ENCODE measurements at places on chromosomes 3 and 15. TPM values are rescaled to one million over a fixed set of nuclear protein-coding genes. Genes with fewer than 3 reads are reported as not detected.

DNA sequence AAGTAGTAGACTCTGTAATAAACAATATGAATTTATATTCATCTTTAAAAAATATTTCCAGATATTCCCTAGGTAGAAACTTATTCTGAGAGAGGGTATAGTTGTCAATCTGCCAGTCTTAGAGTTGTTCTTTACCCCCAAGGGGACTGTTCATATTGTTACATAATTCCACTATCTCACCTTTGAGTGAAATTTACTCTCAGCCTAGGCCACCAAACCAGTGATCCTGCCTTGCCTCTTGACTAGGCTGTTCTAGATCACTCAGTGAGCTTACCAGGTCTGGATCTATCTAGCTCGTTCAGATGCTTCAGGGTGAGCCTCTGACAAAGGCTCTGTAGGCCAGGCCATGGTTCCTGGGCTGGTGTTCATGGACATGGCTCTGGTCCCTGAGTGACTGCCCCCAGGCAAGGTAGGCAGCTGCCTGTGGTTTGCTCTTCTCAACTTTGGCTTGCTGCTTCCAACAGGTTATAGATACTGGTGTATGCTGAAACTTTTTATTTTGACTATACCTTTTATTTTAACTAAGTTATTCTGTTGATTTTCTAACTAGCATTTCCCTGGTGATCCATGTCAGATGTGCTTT, 27.6 kb downstream of the ZNF592 start:
- DNase-seq = no peak
- no peaks in the 10 kb centered on the region for H3K4me1 ChIP-seq
- H3K4me3 ChIP-seq = no peak overlapping the region

DNA sequence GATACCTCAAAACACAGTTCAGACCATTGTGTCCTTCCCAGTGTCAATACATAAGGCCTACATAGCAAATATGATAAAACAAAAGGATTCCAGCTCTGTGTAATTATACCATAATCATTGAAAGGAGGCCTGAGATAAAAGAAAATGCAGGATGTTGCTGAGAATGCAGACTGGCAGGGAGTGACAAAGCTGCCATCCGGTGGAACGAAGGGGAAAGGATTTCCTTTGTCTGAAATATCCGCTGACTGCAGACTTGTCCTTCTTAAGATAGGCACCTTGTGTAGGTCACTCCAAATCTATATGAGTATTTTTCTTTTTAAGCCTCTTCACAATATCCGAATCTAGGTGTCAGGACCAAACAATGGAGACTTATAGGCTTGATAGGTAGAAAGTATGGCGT, 108.0 kb downstream of the KCNH8 start:
- H3K4me1 ChIP-seq = no peaks in the 10 kb centered on the region
- H3K4me3 ChIP-seq = no peak overlapping the region
- H3K27me3 ChIP-seq = no peaks in the 10 kb centered on the region
- H3K36me3 ChIP-seq = no peaks in the 10 kb centered on the region
- no peak overlapping the region for H3K27ac ChIP-seq

DNA sequence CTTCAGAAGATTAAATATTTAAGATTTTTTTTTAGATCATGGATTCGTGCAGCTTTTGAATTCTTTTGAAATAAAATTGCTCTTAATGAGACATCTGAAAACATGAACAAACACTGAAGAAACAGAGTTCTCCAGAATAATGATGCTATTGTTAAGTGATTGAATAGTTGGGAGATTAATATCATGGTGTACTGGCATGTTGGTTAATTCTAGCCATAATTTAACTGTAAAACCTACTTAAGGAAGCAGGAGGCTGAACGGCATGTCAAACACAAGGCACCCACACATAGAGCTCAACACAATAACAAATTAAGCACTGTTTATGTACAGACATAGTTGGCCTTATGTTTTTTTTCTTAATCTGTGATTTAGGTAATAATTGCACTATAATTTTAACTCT, 185.6 kb downstream of the RBMS3 start:
- peaks cover 2% of the 10 kb centered on the region for H3K4me1 ChIP-seq
- no peak overlapping the region for H3K27ac ChIP-seq
- no peak for DNase-seq
- H3K4me3 ChIP-seq = no peak overlapping the region
- H3K27me3 ChIP-seq = no peaks in the 10 kb centered on the region
- no peaks in the 10 kb centered on the region for H3K36me3 ChIP-seq

DNA sequence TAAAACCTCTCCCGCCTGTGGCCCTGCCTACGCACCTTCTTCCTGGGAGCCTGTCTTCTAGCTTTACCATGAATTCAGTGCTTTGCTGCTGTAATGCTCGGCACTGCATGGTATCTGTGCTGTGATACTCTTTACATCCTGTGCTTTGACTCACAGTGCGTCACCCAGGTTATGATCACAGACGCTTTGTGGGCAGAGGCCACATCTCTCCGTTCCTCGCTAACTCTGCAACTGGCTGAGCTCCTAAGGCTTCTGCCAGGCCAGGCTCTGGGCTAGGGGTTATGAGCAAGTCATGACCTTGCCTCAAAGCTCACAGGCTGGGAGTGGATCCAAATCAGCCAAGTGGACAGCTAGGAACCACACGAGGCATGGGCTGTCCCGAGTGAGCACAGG, 23.2 kb downstream of the SPTBN5 start:
- no peak for DNase-seq
- no peak overlapping the region for H3K4me3 ChIP-seq
- no peaks in the 10 kb centered on the region for H3K36me3 ChIP-seq

- H3K4me3 ChIP-seq = no peak overlapping the region
- H3K27ac ChIP-seq = no peak overlapping the region
- H3K4me1 ChIP-seq = peaks cover 26% of the 10 kb centered on the region
Measured at GRCh38 chr3:8768364-8769087, 887 bp downstream of the OXTR start.

DNA sequence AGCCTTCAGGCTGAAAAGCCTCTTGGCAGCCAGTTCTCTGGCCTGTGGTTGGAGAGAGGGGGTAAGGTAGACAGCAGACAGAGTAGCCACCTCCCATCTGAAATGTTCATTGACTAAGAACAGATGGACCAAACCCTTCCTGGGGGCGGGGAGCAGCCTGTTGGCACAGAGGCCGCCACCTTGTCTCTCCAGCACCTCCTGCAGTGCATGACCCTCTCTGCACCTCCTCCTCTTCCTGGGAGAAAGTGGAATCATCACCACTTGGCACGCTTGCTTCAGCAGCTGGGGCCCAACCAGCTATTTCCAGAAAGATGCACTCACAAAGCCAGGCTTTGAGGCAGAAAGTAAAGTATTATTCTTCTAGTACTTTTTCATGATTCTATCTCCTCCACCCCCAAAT, 313.4 kb upstream of the CHRM5 start:
- H3K27me3 ChIP-seq = no peaks in the 10 kb centered on the region
- no peak overlapping the region for H3K27ac ChIP-seq
- H3K4me3 ChIP-seq = no peak overlapping the region
- H3K36me3 ChIP-seq = no peaks in the 10 kb centered on the region
- no peak for DNase-seq

DNA sequence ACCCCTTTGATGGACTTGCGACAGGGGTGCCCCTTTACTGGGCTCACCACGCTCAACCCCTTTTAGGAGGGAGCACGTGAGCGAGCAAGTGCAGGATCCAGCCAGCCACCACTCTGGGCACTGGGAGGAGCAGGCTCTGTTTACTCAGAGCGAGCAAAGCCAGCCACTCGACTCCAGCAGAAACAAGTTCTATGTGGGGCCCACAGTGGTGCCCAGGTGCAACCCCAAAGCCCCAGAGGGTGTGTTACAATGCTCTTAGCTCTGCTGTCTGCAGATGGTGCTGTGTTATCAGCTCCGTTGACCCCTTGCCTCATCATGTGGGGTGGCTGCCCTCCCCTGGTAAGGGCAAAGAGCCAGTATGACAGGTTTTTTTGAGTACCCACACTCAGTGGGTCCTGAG, 120.3 kb upstream of the SUCLG2 start:
- no peak for DNase-seq
- no peaks in the 10 kb centered on the region for H3K27me3 ChIP-seq
- H3K27ac ChIP-seq = no peak overlapping the region
- H3K4me3 ChIP-seq = no peak overlapping the region

DNA sequence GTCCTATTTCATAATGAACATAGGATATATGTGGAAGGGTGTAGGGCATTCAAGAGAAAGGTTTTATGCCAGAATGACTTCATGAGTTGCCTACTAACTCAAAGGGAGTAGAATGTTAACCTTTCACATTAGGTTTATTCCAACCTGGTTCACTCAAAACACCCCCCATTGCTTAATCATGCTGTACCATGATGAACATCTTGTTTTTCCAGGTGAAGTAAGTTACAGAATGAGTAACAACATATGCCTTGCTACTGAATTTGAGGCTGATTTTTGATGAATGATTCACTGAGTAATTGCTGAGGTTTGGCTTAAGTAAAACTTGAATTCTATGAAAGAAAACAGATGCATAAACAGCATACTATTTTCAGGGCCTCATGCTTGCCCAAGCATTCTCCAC, 5.9 kb upstream of the CLDN16 start:
- H3K27me3 ChIP-seq = no peaks in the 10 kb centered on the region
- H3K4me3 ChIP-seq = no peak overlapping the region
- H3K27ac ChIP-seq = no peak overlapping the region
- DNase-seq = no peak
- no peaks in the 10 kb centered on the region for H3K36me3 ChIP-seq

GRCh38 chr3:51380601-51381332, 4.3 kb upstream of the MANF start:
- no peaks in the 10 kb centered on the region for H3K36me3 ChIP-seq
- H3K4me1 ChIP-seq = no peaks in the 10 kb centered on the region
- no peak for DNase-seq
- H3K27ac ChIP-seq = no peak overlapping the region

DNA sequence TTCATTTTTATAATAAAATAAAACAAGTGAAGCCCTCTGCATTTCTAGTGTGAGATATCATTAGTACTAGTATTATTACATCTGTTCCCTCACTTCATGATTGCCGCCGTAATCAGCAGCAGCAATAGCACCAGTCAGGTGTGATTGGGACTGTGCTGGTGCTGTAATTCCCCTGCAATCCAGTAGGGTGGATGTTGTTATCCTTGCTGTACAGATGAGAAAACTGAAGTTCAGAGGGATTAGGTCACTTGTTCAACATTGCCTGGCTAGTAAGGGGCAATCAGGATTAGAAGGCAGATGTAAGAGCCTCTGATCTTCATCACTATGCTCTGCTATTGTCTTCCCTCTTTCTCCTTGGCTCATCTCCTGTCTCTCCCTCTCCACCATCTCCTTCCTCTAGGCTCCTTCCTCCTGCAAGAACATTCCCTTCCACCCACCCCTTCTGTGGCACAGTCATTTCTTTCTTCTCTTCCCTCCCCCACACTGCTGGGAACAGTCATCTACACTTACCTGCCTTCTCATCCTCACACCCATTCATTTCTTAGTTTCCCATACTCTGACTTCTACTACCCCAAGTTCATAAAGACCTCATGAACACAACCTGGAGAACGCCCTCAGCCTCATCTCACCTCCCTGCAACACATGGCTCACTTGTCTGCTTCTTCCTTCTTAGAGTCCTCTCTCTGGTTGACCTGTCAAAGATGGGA, 29.7 kb downstream of the CRYGS start:
- no peaks in the 10 kb centered on the region for H3K36me3 ChIP-seq
- no peaks in the 10 kb centered on the region for H3K4me1 ChIP-seq
- no peaks in the 10 kb centered on the region for H3K27me3 ChIP-seq

DNA sequence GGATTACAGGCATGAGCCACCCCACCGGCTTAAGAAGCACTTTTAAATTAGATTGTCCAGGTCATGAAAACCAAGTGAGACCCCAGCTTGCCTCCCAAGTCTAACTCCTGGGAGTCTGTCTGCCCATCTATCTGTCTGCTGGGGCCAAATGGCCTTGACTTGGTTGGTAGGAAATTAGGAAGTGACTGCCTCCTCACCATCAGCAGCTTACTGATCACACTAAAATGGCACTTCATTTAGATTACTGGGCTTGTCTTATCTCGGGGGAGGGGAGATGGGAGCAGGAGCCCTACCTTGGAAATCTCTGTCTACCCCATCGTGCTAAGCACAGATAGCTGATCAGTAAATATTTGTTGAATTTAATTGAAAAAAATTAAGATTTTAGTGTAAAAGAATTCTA, 5.6 kb upstream of the LRRC2 start:
- no peaks in the 10 kb centered on the region for H3K27me3 ChIP-seq
- H3K27ac ChIP-seq = no peak overlapping the region
- no peak for DNase-seq
- H3K4me3 ChIP-seq = no peak overlapping the region

GRCh38 chr3:129718201-129718600, 111.7 kb upstream of the PLXND1 start:
- no peak for DNase-seq
- no peaks in the 10 kb centered on the region for H3K4me1 ChIP-seq
- no peak overlapping the region for H3K27ac ChIP-seq
- no peaks in the 10 kb centered on the region for H3K27me3 ChIP-seq

DNA sequence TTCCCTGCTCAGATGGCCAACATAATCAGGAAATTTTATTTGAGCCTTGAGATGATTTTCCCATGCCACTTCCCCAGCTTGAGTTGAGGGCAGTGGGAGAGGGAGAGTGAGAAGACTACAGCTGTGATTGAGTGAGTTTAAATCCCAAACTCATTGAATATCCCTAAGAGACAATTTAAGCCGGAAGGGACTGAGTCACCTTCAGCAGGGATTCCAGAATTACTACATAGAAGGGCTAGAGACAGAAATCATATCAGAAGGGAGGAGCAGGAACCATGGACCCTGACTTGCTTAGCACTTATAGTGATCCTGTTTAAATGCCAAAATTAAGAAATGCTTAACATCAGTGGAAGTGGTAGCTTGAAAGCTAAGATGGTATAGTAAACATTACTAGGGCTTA, 312.2 kb upstream of the SLCO3A1 start:
- no peak overlapping the region for H3K27ac ChIP-seq
- H3K4me1 ChIP-seq = no peaks in the 10 kb centered on the region
- no peak overlapping the region for H3K4me3 ChIP-seq
- no peaks in the 10 kb centered on the region for H3K36me3 ChIP-seq
- no peak for DNase-seq

DNA sequence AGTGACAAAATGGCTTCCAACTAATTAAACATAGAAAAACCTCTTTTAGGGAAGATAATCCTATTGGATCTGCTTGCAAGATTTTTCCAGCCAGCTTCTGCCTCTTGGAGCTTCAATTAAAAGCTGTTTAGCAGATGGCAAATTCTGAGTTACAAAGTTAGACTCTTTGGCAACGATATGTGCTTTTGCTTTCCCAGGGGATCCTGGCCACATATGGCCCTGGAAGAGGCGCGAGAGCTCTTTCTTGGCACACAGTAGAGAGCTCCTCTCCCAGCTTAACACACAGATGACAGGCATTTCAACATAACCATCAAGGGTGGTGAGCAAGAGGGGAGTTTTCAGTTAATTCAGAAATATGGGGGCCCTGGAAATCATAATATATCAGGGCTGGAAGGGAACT, 41.6 kb upstream of the GALNT15 start:
- peaks cover 3% of the 10 kb centered on the region for H3K4me1 ChIP-seq
- no peak overlapping the region for H3K27ac ChIP-seq
- no peaks in the 10 kb centered on the region for H3K27me3 ChIP-seq

GRCh38 chr15:74869726-74870407, 3.3 kb downstream of the SCAMP2 start:
- H3K36me3 ChIP-seq = no peaks in the 10 kb centered on the region
- H3K4me3 ChIP-seq = no peak overlapping the region
- DNase-seq = peak; percentile 80

The SLC2A2 gene
- total RNA-seq = not detected

The REC114 gene
- total RNA-seq = not detected

The HRH1 gene
- 8.3 TPM for total RNA-seq

The PPP1R14D gene
- not detected for total RNA-seq

All from lung (tissue), 17 donors.